ENCODE measurements at places on chromosomes 5 and 9.

GRCh38 chr9:107154291-107154690 lies 128.8 kb upstream of the RAD23B start:
- DNase-seq: no peak

DNA sequence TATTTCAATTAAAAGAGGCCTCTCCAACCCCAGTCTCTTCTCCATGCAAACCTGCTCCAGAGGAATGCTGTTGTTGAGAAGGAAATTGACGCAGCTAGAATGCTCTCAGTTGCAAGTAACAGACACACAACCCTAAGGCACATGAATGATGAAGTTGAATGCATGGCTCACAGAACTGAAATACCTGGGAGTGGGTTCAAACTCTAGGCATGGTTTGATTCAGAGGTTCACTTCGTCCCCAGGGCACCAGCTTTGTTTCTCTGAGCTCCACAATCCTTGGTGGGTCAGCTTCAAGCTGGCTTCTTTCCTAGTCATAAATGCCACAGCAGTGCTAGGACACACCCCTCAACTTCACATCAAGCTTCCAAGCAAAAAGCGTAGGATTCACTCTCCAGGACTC lies 4.6 kb downstream of the ACTL7B start:
- no peak for DNase-seq

DNA sequence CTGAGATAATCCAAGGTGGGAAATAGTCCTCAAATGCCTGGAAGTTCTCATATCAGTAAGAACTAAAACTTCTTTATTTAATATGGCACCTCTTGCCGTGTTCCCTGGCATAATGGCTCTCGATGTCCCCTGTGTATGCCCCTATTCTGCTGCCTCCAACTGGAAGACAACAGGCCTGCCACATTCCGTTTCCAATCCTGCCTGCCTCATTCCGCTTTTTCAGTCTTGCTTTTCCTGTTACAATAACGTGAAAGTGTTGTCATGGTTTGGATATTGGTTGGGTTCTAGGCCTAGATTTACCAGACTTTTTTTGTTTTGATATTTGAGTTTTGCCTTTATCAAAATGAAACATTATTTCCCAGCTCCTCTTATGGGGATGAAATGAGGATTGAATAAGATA lies 98.2 kb downstream of the FOCAD start:
- no peak for DNase-seq

DNA sequence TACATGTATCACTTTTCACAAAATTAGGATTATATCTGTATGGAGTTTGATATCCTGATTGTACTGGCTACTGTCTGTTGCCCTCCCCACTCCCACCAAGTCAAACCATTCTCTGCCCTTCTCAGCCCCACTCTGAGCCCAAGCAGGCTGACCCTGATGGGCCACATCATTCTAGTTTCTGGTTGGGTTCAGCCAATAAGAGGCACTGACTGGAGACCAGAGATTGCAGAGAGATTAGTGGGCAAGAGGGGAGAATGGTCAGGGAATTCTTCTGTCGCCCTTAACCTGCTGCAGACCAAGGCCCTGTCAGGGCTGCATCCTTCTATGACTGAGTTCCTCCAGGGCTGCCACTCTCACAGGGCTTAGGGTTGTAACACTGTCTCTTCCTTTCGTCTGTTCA lies 2.7 kb downstream of the HSPB3 start:
- DNase-seq: no peak

- no peak for DNase-seq
Observed at GRCh38 chr5:129496864-129497595, 36.9 kb downstream of the ADAMTS19 start.

- DNase-seq: peak; percentile 53
Observed at GRCh38 chr9:97484134-97484533, 17.3 kb upstream of the TMOD1 start.

GRCh38 chr9:133828338-133828997 lies 90.3 kb upstream of the SARDH start:
- no peak for DNase-seq

DNA sequence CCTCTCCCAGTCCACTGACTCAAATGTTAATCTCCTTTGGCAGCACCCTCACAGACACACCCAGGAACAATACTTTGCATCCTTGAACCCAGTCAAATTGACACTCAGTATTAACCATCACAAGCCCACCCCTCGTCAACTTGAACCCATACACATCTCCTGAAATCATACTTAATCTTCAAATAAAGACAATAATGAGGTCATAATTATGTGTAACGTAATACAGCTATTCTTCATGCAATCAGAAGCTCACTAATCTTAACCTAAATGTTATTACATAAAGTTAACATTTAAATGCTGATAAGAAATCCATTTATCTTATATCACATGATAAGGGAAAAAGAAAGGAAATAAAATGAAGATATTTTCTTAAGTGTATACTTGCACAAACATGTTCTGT lies 65.2 kb downstream of the PPIC start:
- DNase-seq: no peak

GRCh38 chr9:38114905-38115304 lies 45.9 kb upstream of the SHB start:
- no peak for DNase-seq

GRCh38 chr9:125407974-125408900 lies 146.6 kb downstream of the GAPVD1 start:
- peak; percentile 61 for DNase-seq

DNA sequence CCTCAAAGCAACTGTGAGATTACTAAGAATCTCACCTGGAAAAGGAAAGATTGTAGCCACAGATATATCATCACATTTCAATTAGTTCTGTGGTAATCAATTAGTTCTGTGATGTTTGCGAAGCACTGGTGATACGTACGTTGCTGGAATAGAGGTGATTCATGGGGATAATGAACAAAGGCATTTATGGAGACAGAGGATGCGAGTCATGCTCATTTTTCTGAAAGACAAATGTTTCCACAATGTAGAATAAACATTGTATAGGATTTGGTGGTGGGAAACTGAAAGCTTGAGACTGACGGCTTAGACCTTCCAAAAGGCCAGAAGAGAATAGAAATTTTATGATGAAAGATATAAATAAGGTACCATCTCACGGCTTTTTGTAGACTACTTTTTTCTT lies 507.3 kb upstream of the TYRP1 start:
- no peak for DNase-seq

DNA sequence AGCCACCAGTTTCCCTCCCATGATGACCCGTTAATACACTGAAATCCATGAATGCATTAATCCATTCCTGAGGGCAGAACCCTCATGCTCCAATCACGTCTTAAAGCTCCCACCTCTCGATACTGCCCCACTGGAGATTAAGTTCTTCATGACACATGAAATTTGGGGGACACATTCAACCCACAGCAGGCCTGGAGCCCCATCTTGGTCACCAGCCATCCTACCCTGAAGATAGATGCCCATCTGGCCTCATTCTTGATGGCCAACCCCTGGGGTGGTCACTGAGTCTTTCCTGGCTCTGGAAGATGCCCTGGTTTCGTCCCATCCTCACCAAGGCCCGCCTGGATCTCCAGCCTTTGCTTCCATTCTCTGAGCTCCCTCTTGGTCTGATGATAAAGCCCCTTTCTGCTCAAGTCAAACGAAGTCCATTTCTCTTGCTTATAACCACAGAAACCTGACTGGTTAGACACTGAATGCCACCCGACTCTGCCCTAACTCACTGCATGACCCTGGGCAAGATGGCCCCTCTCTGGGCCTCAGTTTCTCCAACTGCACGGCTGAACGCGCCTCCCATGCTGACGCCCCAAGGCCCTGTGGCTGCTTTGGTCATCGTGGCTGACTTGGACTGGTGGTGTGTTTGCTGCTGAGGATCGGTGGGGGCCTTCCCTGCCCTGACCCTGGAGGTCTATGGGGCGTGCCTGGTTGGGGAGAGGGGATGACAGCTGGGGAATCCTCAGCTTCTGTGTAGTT lies 138.4 kb upstream of the IER5L start:
- DNase-seq: no peak

GRCh38 chr9:73780916-73781315 lies 629.3 kb downstream of the ANXA1 start:
- DNase-seq: no peak

GRCh38 chr5:127963931-127964330 lies 119.6 kb upstream of the SLC12A2 start:
- no peak for DNase-seq

DNA sequence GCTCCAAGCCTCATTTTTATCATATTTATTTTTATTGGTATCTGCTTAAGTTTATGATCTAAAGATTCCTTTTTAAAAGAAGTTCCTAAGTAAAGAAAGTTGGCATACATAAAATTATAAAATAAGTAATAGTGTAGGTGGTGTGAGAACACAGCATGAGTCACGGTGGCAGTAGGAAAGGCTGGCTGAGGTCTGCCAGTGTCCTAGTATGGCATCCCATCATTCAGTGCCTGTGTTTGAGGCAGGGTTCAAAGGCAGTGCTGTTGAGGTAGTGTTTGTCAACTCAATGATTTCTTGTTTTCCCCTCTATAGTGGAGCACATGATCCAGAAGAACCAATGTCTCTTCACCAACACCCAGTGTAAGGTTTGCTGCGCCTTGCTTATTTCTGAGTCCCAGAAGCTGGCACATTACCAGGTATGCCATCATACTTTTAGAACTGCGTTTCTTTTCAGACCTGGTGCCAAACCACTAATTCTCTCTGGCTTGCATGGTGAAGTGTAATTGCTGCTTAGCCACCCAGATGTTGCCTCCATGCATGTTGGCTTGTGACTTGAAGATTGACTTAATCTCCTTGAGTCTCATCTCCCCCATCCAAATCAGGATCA lies 18.4 kb downstream of the ZNF346 start:
- no peak for DNase-seq

DNA sequence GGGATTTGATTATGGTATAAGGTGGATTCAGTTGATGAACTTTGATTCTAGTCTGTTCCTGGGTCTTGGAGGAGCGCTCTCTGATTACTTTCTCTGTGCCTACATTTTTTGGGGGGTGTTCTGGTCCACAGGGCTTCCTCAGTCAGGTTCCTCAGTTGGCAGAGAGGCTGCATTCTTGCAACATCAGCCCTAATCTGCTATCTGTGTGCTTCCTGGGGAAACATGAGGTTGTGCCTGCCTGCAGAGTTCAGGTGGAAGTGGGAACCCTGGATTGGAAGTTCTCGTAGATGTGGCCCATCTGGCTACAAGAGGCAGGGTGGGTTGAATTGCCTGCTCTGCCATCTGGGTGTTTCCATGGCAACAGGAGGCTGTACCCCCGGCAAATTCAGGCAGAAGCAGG lies 24.5 kb downstream of the POLK start:
- no peak for DNase-seq

DNA sequence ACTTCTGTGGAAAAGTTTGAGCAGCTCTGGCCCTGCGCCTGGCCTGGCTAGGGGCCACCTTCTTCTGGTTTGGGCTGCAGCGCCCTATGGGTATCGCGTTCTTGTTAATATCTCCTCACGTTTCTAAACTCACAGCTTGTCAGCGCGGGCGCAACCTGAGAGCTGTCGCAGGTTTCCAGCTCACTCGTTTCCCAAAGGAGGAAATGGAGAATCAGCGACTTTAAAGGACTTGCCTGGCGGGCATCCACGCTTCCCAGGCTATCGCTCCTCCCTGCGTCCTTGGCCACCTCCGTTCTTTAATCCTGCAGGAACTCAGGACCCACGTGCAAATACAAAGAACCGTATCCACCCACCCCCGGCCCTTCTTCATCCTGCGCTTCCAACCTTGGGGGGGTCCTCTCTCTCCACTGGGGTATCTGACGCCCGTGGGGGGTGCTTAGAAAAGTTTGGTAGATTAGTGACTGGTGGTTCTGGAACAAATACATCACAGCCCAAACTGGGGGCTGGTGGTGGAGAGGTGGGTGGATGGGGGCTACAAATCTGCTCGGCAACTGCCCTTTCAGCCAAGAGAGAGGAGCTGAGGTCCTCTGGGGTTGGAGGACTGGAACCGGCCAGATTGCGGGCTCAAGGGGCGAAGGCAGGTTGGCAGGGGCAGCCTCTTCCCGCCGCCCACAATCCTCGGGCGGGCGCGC lies 578 bp upstream of the PSAT1 start:
- peak; percentile 50 for DNase-seq

DNA sequence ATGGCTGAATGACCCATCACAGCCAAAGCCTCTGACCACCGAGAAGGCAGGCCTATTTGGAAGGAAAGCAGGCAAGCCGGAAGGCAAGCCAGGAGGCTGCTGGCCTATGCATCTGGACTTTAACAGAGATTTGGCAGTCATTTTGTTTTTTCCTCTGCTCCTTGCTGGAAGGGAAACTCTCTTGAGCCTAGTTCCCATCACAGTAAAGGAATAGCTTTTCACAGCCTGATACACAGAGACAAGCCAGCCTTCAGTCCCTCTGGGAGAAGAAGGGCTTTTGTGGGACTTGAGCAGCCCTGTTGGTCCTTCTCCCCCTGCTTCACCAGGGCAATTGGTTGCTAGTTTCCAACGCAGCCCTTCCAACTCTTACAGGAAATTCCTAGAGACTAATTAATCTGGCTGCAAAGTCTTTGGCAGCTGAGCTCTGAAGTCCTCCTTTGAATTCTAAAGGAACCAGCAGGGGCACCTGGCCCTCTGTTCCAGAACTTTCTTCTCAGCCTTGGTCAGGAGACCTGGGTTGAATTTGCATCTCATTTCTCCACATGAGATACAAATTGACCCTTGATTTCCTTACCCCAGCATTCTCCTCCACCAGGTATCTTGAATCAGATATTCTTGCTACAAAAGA lies 157.3 kb upstream of the EPB41L4A start:
- DNase-seq: peak; percentile 52

GRCh38 chr5:89473196-89473595 lies 590.2 kb upstream of the MEF2C start:
- DNase-seq: no peak

GRCh38 chr9:121278477-121279261 lies 10.7 kb downstream of the GSN start:
- DNase-seq: peak; percentile 67

- DNase-seq: no peak
Observed at GRCh38 chr5:150064681-150065220, 21.6 kb downstream of the CSF1R start.

GRCh38 chr9:6930827-6931226 lies 173.1 kb downstream of the KDM4C start:
- DNase-seq: no peak

- no peak for DNase-seq
Observed at GRCh38 chr5:169801324-169801777, 164.3 kb downstream of the DOCK2 start.

DNA sequence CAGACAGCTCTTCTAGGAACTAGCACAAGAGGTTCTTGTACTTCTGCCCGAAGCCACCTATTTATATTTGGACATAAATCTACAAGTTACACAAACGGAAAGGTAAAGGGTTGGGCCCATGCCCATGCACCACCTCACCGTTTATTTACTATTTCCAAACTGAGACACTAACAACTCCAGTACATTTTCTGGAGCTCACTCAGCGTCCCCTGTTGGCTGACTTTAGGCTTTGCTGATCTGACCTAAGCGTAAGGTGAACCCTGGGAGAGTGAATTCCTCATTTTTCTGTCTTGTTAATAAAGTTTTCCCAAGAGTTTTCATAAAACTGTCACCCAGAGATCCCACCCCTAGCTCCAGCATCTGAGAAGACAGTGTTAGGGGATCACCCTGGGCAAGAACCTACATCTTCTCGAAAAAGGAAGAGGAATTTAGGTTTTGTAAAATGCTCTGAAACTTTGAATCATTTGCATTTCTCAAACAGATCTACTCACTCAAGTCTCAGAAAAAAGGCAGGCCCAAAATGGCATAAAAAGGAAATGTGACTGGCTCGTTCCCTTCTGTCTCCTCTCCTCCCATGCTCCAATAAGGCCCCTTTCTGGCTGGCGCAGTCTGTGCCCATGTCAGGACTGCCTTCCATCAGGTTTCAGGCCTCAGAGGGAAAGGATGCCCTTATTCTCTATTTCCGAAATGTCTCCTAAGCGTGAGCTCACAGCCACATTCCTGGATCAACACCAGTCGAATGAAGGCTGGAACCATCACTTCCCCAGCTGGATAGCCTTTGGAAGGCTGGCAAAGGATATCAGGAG lies 201.3 kb downstream of the FANCC start:
- DNase-seq: no peak
